Trophoblast cell (in vitro differentiated cells and primary cell): ENCODE measurements at places on chromosomes 6 and 20.

DNA sequence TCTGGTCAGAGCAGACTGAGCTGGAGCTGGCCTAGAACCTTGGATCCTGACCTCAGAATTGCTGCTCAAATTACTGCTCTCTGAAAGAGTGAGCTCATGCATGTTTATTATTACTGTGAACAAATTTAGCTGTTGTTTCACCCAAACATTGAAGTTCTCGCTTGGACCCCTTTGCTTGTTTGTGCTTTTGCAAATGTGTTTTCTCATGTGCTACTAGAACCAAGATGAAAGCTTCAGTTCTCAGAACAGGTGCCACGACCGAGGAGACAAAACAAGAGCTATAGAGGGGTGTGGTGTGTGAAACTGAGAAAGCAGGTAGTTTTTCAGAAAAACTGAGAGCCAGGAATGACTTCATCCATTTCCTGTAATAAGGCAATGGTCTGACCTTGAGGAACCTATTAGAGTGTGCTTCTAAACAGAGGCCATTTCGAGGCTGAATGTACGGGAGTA lies 50.0 kb upstream of the ESR1 start:
- no peak for DNase-seq

DNA sequence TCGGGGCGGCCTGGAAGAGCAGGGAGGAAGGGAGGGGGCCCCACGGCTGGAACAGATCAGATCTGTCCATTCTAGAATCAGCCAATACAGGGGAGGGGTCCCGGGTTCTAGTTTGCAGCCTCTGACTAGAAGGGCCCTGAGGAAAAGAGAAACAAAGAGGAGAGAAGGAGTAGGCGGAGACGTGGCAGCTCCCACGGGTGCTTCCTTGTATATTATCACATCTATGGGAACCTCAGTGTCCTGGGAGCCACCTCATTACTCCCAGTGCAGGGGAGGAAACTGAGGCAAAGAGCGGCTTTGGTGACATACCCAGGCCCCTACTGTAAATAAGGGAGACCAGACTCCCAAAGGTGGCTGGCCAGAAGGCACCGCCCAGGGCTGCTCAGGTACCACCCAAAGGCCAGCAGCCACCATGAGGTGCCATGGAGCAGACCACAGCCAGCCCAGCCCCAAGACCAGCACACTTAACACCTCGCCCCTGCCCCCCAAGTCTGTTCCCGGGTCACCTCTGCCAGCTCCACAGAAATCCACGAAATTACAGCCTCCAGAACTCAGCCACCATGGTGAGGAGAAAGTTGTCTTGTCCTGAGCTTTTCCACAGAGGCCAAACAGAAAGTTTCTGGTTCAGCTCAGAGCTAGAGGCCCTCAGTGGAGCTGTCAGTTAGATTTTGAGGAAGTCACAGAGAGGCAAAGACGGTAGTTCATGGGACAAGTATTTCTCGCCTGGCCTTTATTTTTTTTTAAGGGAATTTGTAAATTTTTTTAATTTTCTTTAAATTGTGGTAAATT lies 2.1 kb downstream of the ZC3H12D start:
- DNase-seq: no peak

DNA sequence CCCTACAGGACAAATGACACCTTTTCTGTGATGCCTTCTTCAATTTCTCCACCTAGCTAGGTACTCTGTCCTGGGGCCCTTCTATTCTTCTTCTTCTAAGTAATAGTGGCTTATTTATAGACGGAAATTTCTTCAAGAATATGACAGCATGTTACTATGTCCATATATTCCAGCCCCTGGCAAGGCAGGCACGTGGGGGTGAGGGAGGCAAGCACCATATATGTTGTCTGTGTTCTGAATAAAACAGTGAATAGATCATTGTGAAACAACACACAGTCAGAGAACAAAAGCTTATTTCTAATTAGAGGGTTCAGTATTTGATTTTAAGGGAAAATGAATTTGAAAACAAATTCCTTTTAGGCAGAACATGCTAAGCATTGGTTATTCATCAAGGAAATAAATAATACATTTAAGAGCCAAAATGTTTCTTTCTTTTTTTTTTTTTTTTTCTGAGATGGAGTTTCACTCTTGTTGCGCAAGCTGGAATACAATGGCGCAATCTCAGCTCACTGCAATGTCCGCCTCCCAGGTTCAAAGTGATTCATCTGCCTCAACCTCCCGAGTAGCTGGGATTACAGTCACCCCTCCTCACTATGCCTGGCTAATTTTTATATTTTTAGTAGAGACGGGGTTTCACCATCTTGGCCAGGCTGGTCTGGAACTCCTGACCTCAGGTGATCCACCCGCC lies 6.2 kb downstream of the HEBP2 start:
- DNase-seq: peak; percentile 74

- no peak for DNase-seq
These were observed 38.3 kb downstream of the HECA start for GRCh38 chr6:139173172-139173571.

DNA sequence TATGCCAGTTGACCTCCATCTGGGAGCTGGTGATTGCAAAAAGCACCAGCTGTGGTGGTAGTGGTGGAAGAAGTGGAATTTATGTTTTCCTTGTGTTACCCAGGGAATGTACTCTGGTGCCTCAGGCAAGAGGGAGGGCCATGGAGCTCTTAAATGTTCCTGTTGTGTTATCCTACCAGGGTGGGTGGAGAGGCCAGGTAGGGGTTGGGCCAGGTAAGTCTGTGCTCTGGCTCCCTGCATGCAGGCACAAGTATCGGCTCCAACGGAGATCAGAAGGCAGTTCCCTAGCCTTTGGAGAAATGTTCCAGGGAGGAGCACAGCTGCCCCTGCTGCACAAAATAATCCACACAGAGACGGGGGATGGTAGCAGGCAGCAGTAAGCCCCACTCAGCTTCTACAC lies 419.3 kb upstream of the EYS start:
- DNase-seq: no peak

GRCh38 chr6:41767112-41767833 lies 12.4 kb downstream of the FRS3 start:
- DNase-seq: peak; percentile 97

DNA sequence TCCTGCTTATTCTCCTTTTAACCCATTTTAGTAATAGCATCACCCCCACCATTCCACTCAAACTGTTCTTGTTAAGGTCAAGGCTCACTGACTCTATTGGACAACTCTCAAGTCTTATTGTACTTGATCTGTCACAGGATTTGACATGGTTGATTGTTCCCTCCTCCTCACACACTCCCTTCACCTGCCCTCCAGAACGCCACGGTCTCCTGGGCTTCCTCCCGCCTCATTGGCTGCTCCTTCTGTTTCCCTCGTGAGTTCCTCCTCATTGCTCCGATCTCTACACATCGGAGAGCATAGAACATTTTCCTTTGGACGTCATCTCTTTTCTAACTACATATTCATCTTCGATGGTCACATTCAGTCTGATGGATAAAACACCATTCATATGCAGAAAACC lies 55.1 kb downstream of the STMND1 start:
- DNase-seq: no peak

DNA sequence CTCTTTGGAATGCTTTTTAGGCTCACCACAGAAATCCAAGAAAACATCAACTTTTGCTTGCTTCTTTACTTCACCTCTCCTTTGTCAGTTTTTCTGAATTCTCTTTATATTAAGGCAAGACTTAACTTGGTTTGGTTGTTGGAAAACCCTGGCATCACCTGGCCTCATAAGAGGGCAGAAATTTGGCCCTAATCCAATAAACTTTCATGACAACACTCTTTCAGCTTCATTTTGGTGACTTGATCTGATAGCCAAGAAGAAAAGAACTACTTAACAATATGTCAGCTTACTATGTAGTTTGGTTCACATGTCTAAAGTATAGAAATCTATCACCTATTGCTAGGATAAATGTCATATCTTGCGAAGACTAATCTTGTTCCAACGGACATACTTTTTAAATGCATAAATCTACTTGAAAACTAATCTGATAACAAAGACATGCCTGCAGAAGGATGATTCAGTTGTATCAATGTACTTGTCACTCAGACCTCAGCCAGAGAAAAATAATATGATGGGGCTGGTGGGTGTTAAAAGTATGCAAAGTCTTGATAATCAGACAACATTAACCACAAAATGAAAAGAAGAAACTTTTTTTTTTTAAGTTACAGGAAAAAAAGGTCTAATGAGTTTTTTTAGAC lies 19.3 kb upstream of the HBS1L start:
- DNase-seq: no peak

DNA sequence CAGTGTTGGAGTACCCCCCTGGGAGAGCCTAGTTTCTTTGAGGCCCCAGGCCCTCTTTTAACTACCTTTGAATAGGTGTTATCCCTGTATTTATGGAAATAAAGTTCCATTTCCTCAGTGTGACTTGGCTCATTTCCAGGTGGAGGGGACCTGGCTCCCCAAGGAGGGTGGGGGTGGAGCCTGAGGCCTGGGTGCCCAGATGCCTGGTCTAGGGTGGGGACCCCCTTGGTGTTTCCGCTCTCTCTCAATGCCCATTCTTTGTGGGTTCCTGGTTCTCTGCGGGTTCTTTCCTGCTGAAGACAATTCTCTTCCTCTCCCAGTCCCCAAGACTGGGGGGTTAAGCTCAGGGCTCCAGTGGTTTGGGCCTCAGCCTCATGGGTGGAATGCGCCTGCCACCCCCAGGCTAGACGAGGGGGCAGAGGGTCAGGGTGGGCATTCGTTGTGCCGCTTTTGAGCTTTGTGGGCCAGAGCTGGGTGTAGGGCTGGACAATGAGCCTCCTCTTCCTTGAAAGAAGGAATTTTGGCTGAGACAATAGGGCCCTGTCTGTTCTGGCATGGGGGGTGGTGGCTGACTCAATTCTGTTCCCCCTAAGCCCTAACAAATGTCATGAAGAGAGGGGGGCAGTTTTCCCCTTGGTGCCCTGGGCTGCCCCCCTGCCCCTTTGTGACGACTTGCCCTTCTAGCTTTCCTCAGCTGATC lies 686 bp upstream of the EGFL8 start:
- DNase-seq: no peak

- peak; percentile 12 for DNase-seq
These were observed at the start of gene CST7 for GRCh38 chr20:24948939-24949679. CST7 (plus strand) TSS chr20:24949269; CDS start chr20:24949506, 237 bp downstream.

GRCh38 chr6:22801831-22802230 lies 232.5 kb downstream of the HDGFL1 start:
- DNase-seq: peak; percentile 20

DNA sequence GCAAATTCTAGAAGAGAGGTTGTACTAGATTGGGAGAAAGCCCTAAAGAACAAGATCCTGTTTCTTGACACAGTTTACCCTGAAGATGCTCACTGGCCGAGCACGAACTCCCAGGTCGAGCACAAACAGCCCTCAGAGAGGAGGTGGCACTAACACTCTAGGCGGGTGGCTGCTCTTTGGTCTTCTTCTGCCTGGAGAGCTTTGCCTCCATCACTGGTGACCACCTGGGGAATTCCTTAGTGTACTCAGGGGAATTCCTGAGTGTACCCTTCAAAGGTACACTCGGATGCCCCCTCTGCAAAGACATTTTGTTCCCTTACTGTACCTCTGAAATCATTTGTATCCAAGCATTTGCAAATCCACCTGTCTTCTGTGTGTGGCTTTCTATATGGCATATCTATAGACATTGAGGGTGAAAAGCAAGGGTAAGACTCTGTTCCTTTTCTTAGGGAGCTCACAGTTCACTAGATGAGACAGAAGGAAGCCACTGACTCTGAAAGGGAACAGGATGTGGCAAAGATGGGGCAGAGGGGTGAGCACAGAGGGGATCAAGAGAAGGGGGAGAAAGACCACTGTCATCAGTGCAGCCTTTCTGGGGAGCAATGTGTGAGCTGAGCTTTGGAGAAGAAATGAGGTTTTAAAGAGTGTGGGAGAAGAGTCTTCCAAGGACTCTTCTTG lies 169.8 kb upstream of the PROKR2 start:
- DNase-seq: no peak

- no peak for DNase-seq
These were observed 40.5 kb upstream of the MDGA1 start for GRCh38 chr6:37738216-37738615.

- no peak for DNase-seq
These were observed 47.0 kb downstream of the PRL start for GRCh38 chr6:22249711-22250350.

- peak; percentile 32 for DNase-seq
These were observed 5.9 kb downstream of the VNN1 start for GRCh38 chr6:132708002-132708401.

DNA sequence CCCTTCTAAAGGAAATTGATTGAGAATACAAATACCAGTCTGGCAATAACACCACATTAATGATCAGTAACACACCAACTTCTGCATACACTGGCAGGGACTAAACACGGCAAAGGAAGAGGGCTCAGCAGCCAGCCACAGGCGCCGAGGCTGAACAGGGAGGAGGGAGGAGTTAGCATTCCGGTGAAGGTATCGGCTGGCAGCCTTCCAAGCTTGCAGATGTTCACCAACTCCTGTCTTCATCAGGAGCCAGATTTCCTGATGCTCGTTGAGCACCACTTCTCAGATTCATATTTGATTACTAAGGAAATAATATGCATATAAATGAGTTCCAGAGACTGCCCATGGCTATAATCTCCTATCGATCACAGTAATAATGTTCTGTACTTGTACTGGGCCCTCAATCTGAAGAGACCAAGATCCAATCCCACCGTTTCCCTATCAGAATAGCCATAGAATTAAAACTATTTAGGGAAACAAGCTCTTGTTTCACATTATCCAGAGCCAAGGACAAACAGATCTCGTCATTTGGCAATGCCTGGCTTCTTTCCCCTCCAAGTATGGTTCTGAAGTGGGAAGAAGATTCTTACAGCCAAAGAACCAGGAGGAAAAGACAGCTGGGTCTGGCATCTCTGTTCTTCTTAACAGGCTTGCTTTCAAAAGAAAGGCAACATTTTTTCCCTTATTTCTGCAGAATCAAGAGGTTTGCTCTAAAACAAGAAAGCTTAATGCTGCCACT lies 42.2 kb downstream of the GFOD1 start:
- DNase-seq: peak; percentile 61

DNA sequence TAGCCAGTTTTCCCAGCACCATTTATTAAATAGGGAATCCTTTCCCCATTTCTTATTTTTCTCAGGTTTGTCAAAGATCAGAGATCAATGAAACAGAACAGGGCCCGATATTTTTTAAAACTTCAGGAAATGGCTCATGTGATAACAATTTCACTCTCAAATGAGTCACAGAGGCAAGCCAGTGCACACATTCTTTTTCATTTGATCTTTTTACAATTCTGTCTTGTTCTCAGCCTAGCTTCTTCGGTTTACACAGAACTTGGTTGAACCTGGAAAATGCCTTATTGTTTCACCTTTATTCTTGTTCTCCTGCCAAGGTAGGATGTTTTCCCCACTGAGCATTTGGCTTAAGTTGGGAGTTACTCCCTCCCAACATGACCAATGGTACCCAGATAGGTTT lies 258.9 kb downstream of the COL12A1 start:
- DNase-seq: no peak

- no peak for DNase-seq
These were observed 119.0 kb upstream of the RPS6KA2 start for GRCh38 chr6:166745801-166746668.

- peak; percentile 90 for DNase-seq
These were observed 11.2 kb upstream of the PSMG4 start for GRCh38 chr6:3247255-3248146.

GRCh38 chr6:149137594-149137993 lies 179.9 kb upstream of the TAB2 start:
- no peak for DNase-seq
